ENCODE measurements at places on chromosomes 11 and 22.

DNA sequence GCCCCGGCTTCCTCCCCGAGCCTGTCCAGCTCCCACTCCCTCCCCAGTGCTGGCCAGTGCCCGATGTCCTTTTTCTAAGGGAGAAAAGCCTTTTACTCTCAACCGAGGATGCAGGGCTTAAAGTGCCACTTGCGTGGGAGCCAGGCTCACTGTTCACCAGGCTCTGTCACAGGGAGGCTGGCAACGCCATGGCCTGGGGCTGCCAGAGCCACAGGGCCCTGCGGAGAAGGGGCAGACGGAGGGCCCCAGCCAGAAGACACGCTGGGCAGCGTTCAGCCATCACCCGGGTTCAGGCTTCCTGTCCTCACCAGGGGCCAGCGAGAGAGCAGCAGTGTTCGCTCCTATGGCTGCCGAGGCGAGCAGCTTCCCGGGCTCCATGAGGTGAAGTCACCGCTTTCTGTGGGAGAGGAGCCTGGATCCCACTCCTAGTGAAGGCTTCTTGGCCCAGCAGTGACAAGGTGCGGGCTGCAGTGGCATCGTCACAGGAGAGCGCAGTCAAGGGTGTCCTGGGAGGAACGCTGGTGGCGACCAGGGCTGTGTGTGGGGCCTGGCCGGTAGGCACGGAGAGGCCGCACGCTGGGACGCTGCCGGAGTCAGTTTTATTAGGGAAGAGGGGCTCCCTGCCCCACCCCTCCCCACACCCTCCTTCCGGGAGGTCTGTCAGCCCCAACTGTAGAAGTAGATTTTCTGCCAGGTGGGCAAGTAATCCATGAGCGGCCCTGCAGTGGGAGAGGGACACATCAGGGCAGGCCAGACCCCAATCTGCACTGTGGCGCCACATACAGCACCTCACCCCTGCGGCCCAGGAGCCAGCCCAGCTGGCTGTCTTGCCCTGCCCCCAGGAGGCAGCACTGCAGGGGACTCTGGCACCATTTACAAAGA, 2.8 kb upstream of the FREY1 start:
- DNase-seq = no peak

DNA sequence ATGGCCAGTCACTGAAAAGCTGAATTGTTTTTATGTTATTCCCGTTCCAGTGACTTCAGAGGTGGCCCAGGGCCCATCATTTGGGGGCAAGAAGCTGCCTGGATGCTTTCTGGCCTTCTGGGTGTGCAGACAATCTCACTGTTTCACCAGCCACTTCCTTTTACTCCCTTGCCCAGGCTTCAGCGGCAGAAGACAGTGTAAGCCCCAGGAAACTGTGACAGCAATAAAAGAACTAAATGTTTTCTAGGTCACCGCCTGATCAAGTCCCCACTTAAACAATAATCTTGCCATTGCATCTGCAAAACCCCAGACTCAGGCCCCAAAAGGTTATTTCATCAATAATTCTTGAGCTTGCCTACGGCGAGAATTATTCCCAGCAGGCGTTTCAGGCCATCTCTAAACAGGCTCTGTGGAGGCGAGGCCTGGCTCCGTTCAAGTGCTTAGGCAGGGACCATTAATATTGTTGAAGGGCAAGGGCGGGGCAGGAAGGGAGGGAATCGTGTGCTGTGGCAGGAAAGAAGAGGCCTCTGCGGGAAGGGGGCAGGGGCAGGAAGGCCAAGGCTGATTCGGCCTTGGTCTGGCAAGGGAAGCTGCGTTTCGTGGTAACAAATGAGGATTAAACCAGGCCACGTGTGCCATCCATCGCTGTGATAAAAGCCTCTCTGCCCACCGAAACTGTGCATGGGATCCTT, 252.3 kb downstream of the KIRREL3 start:
- no peak for DNase-seq

GRCh38 chr11:80379620-80380278, 938.9 kb upstream of the TENM4 start:
- no peak for DNase-seq

- no peak for DNase-seq
These were observed 585 bp downstream of the CYB5R3 start for GRCh38 chr22:42648368-42649245.

DNA sequence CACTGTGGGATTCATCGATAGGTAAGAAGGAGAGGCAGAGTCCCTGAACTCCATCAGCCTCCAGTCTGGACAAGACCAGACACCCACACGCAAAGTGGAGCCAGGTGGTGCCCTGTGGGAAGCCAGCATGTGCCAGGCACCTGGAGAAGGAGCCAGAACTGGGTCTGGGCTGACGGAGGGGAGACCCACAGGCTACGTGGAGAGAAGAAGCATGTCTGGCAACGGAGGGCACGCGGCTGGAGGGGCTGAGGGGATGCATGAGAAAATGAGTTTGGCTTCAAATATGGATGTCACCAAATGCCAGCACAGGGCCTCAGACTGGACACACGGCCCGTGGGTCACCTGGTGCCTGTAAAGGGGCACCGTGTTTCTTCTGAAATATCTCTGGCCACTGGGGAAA, 55.7 kb downstream of the LINC01488 start:
- DNase-seq = no peak

GRCh38 chr11:78685156-78685555, 110.5 kb upstream of the NARS2 start:
- no peak for DNase-seq

GRCh38 chr11:132496341-132496740, 1036.0 kb downstream of the OPCML start:
- DNase-seq = no peak

DNA sequence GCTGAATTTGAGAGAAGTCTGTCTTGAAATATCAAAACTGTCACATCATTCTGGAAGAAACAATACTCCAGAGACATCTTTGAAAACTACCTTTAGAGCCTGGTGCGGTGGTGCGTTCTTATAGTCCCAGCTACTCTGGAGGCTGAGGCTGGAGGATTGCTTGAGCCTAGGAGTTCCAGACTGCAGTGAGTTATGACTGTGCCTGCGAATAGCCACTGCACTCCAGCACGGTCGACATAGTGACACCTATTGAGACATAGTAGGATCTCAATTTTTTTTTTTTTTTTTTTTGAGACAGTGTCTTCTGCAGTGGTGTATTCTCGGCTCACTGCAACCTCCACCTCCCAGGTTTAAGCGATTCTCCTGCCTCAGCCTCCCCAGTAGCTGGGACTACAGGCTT, 11.5 kb upstream of the AIFM3 start:
- no peak for DNase-seq

DNA sequence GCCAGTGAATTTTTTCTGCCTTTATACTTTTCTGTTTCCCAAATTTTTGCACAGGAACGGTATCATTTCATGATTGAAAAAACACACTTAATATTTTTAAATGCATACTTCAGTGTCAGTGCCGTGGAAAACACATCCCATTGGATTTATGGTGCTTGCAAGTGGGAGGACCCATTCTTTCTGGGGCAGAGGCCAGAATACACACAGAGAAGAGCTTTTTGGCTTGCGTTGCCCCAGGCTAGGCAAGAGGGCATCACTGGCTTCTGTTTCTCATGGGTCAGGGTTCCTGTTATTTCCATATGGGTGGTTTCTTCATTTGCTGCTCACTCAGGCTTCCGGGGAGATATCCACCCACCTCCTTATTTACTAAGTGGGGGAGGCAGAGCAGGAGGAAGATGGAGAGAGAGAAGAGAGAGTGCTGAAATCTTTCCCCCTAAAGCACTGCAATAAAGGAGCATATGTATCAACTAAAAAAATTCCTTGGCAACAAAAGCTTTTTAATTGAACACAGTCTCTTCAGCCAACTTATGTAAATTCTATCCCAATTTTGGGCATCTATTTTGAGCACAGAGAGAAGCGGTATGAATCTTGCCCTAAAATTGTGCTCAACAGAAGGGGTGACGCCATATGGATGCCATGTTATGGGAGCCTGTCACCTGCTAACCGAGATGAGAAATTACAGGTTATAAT, 66.0 kb upstream of the KIRREL3 start:
- no peak for DNase-seq

DNA sequence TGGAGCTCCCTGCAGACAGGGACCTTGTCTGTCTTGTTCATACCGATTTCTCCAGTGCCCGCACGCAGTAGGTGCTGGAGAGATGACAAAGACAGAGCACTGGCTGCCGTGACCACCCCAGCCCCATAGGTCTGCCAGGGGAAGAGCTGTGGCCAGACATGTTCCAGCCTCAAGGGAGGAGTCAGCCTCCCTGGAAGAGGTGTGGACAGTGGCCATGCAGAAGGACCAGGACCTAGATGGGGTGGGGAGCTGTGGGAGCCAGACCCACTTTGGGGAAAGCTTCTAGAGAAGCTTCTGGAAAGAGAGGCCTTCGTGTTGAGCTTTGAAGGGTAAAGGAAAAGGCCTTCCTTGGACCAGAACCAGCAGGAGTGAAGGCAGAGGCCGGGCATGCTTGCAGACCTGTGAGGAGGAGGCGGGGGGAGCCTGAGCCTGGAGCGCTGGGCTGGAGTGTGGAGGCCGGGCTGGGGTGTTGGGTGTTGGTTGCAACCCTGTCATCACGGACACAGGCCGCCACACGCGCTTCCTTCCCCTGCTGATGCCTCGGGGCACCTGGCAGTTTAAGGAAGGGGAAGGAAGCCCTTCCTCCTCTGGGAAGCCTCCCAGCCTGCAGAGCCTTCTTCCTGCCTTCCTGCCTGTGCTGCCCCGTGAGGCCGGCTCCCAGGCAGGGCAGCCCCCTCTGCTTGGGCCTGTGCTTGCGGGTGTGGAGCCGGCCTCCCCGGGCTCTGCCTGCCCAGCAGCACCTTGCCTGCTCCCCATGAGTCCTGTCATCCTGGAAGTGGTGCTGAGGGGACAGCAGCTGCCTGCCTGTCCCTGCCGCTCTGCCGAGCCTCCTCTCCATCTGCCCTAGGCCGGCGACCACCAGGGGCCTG, 12.3 kb downstream of the RELT start:
- no peak for DNase-seq

GRCh38 chr11:84022695-84023094, 736.5 kb upstream of the CCDC90B start:
- no peak for DNase-seq

GRCh38 chr11:78350091-78350645, 67.5 kb downstream of the GAB2 start:
- no peak for DNase-seq

- DNase-seq = no peak
These were observed 12.6 kb upstream of the COX8A start for GRCh38 chr11:63961608-63962412.

DNA sequence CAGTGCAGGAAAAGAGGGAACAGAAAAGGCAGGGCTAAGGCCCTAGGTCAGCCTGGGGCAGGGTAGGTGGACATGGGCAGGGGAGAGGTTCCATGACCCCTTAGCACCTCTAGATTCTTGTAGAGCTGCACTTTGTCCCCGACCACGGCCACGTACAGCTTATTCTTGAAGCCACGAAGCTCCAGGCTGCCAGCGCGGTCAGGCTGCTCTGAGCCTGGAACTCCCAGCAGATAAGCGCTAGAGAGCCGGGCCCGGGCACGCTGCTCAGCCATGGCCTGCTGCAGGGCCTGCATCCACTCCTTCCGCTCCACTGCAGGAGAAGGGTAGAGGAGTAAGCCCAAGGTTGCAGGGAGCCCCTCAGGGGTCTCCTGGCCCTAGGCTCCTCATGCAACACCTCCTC, 36.1 kb upstream of the PDE2A start:
- no peak for DNase-seq

DNA sequence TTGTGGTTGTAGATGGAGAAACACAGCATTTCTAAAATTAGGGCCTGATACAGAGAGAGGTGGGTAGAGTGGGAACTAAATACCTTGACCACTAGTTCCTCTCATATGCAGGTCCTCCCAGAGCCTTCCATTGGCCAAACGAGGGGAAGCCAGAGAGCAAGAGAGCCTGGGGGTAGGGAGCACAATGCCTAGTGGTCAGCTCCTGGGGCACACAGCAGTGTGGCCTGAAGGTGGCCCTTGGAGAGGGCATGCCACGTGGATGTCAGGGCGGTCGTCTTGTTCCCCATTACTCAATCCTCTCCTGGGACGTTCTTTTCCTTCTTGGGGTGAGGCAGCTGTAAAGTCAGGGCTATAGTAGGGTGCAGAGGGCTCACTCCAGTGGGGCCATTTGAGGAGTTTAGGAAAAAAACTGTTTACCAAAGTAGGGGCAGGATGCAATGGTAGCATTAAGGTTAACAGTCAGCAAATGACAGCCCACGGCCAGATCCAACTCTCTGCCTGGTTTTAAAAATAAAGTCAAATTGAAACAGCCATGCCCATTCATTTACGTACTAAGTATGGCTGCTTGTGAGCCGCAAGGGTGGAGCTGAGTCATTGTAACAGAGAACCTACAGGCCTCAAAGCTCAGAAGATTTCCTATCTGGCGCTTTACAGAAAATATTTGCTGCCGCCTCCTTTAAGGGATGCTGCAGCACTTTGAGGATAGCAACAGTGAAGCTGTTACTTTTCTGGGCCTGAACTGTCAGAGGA, 7.6 kb downstream of the MYO18B start:
- DNase-seq = no peak

DNA sequence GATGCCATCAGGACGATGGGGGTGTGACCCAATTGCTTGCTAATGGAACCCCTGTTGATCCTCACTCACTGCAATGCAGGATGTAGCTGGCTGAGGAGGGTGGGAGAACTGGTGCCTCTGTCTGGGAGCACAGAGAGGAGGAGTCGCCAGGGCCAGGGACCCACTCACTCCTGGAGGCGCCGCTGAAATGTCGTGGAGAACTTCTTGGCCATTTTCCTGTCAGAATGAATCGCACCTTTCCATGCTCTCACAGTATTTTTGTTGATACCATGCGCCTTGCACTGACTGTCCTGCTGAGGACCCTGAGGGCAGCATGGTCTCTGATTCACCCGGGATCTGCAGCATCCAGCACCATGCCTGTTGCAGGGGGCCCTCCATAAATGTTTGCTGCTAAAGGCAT, 211.4 kb downstream of the DSCAML1 start:
- DNase-seq = no peak

DNA sequence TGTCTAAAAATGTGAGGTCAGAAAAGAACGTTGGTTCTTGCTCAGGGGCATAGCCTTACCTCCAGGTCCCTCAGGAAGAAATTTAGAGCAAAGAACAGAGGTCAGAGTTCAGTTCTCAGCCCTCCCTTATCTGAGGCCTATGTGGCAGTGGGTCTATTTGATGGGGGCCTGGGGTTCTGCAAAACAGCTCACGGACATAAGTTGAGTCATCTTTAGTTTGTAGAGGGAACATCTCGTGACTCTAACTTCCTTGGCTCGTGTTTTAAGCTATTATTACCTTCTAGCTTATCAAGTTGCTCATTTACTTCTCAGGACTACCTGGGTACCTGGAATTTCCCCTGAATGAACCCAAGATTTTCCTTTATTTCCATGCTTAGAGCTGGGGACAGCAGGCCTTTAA, 91.3 kb upstream of the AMOTL1 start:
- no peak for DNase-seq

- no peak for DNase-seq
These were observed 62.8 kb upstream of the BLID start for GRCh38 chr11:122178795-122179194.

DNA sequence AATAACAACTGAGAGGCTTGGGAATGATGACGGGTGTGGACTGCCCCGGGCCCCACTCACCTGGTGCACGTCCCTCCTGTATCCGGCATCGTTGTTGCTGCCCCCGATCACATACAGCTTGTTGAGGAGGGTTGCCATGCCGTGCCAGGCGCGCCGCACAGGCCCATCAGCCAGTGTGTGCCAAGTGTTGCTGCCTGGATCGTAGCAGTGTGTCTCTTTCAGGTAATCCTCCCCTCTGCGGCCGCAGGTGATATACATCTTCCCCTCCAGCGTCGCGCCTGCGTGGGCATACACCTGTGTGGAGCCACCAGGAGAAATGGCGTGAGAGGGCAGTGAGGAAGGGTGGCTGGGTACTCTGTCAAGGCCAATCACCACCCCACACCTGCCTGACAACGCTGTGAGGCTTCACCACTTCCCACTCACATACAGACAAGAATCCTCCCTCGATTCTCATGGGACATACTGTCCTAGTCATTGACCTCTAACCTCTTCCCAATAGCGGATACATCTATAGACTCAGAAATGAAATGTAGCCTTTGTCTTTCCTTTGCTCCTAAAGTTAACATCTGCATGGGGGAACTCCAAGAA, 8.9 kb upstream of the SCARF2 start:
- DNase-seq = no peak

All from GOT3 (cell line).